ENCODE measurements at places on chromosomes 3 and 15. TPM values are rescaled to one million over a fixed set of nuclear protein-coding genes. Genes with fewer than 3 reads are reported as not detected.

BFSP2 gene
- not detected for total RNA-seq

DNA sequence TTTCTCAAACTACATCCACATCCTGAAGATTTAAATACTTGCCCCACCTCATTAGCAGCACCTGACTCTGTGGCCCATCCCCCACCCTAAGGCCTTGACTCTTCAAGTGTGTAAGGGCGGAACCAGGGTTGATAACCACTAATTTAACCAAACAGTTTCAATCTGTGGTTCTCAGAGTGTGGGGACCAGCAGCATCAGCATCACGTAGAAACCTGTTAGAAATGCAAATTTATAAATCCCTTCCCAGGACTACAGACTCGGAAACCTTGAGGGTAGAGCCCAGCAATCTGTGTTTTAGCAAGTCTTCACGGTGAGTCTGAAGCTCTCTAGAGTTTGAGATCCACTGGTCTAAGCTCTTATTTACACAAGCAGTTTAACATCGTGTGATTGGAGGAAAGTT lies 12.4 kb downstream of the GNB4 start:
- no peaks in the 10 kb centered on the region for H3K27me3 ChIP-seq
- DNase-seq, result no peak
- no peaks in the 10 kb centered on the region for H3K36me3 ChIP-seq
- no peak overlapping the region for H3K27ac ChIP-seq
- H3K4me1 ChIP-seq, result no peaks in the 10 kb centered on the region
- H3K4me3 ChIP-seq, result no peak overlapping the region

DNA sequence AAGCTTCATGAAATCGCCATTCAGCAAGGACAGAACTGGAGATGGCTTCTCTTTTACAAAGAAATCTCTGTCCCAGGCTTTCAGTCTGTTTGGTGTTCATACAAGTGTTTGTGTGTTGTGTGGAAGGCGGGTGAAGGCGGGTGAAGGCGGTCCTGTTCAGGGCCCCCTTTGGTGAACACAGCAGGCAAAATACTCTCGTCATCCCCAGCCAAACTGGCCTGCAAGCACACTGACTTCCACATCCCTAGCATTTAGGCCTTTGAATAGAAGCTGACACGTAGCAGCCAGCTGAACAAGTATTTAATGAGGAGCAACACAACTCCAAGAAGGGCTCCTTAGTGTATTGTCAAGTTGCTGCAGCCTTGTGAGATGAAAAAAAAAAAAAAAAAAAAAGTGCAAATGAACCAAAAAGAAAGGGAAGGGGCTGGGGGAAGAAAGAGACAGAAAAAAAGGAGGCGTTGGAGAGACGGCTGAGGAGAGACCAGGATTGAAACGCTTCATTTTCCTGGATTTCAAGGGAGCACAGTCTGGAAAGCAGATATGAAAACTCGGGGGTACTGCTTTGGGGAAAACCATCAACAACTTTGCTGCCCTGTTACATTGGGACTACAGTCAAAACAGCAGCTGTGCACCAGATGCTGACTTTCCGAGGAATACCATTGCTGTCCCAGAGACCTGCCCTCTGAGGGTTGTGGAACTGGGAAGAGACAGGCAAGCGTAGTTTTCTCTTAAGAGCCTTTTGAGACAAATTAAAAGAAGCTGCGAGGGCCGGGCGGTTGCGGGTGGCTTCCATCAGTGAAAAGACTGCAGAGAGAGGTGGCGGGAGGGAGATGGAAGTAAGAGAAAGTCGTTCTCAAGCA lies 74.6 kb downstream of the TGFBR2 start:
- H3K4me1 ChIP-seq, result peaks cover 25% of the 10 kb centered on the region
- no peak overlapping the region for H3K27ac ChIP-seq
- H3K36me3 ChIP-seq, result no peaks in the 10 kb centered on the region

SHC4 gene
- 0.10 TPM for total RNA-seq

DNA sequence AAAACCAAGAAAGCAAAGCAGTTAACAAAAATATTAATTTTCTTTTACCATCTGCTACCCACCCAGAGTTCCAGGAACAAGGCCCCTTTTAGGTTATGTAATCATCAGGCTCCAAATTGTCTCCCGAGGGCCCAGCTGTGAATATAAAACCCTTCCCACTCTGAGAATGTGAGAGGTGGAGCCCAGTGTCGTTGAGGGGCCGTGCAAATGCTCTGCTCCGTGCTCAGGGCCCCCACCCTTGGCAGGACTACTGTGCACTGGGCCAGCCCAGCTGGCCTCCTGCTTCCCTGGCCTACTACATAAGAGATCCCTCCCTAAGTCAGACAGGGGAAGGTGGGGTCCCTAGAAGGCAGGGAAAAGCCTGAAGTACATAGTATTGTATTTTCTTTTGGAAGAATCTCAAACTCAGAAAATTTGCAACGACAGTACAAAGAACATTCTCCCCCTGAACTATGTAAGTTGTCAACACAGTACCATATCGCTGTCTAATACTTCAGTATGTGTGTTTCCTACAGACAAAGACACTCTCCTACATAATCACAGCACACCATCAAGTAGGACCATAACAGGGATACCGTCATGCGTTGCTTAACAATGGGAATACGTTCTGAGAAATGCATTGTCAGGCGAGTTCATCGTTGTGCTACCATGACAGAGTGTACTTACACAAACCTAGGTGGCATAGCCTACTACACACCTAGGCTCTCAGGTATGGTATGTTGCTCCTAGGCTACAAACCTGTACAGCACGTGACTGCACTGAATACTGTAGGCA lies 4.4 kb upstream of the CLEC3B start:
- no peaks in the 10 kb centered on the region for H3K36me3 ChIP-seq
- H3K4me1 ChIP-seq, result peaks cover 32% of the 10 kb centered on the region
- no peak overlapping the region for H3K4me3 ChIP-seq
- no peaks in the 10 kb centered on the region for H3K27me3 ChIP-seq
- peak; percentile 58 for DNase-seq
- no peak overlapping the region for H3K27ac ChIP-seq

DNA sequence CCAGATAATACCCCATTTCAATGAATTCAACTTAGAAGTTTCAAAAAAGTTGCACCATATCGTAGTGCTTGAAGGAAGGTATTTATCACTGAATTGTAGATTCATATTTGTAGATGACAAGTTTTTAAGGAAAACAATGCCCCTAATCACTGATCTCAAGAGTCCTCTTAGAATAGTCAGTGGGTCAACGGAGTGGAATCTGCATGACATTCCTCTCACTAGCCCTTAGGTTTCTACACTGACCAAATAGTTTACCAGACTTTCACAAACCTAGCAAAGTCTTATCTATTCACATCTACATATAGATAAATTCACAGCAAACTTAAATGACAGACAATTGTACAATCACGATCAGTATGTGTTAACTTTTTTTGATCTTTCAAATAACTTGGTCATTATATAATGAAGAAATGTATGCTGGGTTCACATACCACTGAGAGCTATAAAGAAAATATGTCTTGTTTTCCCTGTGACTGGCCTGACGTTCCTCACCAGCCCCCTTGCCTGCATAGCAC lies 35.7 kb upstream of the PHLDB2 start:
- no peak overlapping the region for H3K4me3 ChIP-seq
- no peak overlapping the region for H3K27ac ChIP-seq
- no peaks in the 10 kb centered on the region for H3K36me3 ChIP-seq
- H3K27me3 ChIP-seq, result no peaks in the 10 kb centered on the region
- no peaks in the 10 kb centered on the region for H3K4me1 ChIP-seq

C3orf49 gene
- not detected for total RNA-seq

ZDHHC23 gene
- total RNA-seq, result 4.0 TPM

- no peaks in the 10 kb centered on the region for H3K27me3 ChIP-seq
- H3K4me1 ChIP-seq, result peaks cover 3% of the 10 kb centered on the region
- no peak overlapping the region for H3K4me3 ChIP-seq
- H3K36me3 ChIP-seq, result no peaks in the 10 kb centered on the region
These were observed 71.5 kb downstream of the RAD18 start for GRCh38 chr3:8891774-8892173.

GRIP2 gene
- 19.4 TPM for total RNA-seq

DNA sequence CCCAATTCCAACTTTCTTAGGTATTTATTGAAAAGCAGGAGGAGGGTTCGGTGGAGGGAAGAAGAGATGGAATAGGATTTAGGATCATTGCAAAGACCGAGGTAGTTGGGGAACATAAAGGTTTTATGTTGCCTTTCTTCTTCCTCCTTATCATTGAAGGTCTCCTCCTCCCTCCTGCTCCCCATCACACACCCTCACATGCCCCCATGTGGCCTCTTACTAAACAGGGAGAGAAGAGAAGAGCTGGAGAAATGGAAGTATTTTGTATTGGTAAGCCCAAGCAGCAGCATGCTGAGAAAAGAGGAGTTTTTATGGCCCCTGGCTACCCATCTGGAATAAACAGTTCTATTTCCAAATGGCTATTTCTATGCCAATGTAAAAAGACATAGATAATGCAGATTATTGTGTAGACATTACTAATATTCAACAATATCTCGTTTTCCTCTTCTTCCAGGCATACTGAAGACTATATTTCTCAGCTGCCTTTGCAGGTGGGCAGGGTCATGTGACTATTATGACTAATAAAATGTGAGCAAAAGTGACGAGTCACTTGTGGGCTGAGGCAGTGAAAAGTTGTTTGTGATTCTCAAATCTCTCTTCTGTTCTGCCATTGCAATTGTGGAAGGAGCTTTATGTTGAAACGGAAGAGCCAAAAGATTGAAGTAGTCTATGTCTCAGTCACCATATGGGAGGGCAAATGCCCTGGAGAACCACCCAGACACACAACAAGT lies 5.2 kb upstream of the GPR176 start:
- H3K4me3 ChIP-seq, result no peak overlapping the region
- no peaks in the 10 kb centered on the region for H3K27me3 ChIP-seq
- DNase-seq, result no peak
- no peaks in the 10 kb centered on the region for H3K36me3 ChIP-seq
- H3K4me1 ChIP-seq, result peaks cover under 1% of the 10 kb centered on the region

DNA sequence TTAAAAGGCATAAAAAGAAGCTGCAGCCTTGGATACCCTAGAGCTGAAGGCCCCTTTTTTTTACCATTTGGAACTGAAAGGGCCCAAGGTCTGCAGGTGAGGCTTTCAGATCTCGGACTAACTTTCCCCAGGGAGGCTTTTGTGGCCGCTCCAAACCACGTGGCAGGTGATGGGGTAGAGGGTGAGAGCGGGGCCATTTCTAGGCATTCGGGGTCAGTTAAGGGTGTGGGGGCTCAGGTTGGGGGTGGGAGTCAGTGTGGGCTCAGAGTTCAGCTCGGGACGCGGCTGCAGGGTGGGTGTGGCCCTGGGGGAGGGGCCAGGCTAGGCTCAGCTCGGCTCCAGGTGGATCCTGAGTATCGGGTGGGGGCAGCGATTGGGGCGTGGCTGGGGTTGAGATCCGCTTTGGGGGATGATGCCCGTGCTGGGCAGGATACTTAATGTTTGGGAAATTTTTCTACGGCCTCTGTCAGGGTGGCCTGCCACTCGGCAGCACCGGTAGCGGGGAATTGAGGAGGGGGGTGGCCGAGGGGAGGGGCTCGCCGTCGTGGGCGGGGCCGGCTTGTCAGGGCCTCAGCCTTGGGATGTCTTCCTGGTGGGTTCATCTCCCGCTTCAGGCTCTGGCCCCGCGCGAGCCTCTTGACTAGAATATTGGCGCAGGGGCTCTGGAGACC lies 2.5 kb downstream of the KLF13 start:
- H3K4me1 ChIP-seq, result peaks cover 20% of the 10 kb centered on the region
- no peaks in the 10 kb centered on the region for H3K27me3 ChIP-seq
- H3K36me3 ChIP-seq, result no peaks in the 10 kb centered on the region
- peak overlapping the region; percentile 50 for H3K4me3 ChIP-seq
- peak; percentile 58 for DNase-seq

DNA sequence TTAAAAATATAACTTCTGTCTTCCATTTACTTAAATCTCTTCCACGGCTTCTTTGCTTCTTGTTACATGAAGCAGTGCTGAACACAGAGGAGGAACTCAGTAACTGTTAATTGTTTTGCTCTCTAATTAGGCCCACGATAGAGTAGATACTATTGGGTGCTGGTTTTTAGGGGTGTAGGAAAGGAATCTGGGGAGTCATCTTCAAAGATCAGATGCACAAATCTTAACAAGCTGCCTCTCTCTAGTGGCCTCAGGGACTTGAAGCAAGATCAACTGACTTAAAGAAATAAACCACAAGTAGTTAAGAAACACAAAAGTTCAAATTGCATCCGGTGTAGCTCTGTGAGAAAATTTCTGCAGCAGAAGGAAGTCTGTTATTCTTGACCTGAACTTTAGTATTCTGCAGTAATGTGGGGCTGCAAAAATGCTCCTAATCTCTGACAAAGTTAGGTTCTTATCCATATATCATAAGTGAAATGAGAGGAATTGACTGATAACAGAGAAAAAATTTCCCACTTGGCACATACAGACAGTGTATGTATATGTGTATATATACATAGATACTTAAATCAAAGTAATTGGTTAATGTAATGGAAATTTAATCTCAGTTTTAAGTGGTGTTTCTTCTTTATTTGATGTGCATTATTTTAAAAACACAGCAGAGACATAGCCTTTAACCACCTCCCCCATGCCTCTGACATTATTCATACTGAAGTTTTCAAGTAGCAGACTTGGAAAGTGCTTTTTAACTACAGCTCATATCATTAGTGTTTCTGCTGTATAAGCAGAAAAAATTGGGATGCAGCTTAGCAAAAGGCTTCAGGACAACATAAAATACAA lies 51.8 kb downstream of the CHST2 start:
- no peak overlapping the region for H3K4me3 ChIP-seq
- H3K27ac ChIP-seq, result peak overlapping the region; percentile 38
- H3K27me3 ChIP-seq, result no peaks in the 10 kb centered on the region
- peaks cover 7% of the 10 kb centered on the region for H3K4me1 ChIP-seq

LOXL1 gene
- total RNA-seq, result 24.4 TPM

GRCh38 chr15:54304321-54304720 lies 326.1 kb downstream of the UNC13C start:
- no peak for DNase-seq
- H3K4me1 ChIP-seq, result no peaks in the 10 kb centered on the region
- H3K27me3 ChIP-seq, result no peaks in the 10 kb centered on the region
- H3K36me3 ChIP-seq, result no peaks in the 10 kb centered on the region

- no peaks in the 10 kb centered on the region for H3K36me3 ChIP-seq
- no peaks in the 10 kb centered on the region for H3K27me3 ChIP-seq
- H3K4me3 ChIP-seq, result no peak overlapping the region
- no peak overlapping the region for H3K27ac ChIP-seq
- DNase-seq, result no peak
- no peaks in the 10 kb centered on the region for H3K4me1 ChIP-seq
These were observed 329.9 kb upstream of the AGTR1 start for GRCh38 chr3:148367756-148368155.

NR2E3 gene
- 0.24 TPM for total RNA-seq

Measured in ovary (tissue), 10 donors.